ENCODE measurements at places on chromosomes 2 and 18.

DNA sequence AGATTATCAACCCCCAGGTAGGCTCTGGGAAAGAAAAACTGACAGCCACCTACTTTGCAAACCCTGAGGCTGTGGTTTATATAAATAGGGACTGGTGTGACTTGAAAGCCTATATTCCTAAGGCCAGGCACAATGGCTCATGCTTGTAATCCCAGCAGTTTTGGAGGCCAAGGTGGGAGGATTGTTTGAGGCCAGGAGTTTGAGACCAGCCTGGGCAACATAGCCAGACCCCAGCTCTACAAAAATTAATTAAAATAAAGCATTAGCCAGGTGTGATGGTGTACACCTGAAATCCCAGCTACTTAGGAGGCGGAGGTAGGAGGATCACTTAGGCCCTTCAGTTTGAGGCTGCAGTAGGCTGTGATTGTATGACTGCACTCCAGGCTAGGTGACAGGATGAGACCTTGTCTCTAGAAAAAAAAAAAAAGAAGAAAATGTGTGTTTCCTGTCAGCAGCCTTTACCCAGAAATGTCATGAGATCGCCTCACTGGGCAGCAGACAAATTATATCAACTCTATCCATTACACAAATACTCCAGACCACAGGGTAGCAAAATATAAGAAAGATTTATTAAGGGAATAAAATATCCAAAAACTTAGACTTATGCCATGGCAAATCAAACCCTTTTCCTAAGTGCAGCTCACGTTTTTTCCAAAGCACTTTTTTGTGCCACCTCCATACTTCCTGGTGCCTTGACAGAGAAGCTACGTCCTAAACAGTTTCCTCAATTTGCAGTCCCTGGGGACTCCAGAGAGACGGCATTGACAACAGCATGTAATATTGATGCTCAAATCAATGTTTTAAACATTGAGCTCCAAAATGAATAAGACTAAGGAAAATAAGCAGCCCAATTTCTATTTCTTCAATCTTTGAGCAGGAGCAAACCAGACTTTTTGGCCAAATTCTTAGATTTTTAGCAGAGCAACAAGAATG is 190.8 kb upstream of the NDUFV2 start:
- DNase-seq = no peak

DNA sequence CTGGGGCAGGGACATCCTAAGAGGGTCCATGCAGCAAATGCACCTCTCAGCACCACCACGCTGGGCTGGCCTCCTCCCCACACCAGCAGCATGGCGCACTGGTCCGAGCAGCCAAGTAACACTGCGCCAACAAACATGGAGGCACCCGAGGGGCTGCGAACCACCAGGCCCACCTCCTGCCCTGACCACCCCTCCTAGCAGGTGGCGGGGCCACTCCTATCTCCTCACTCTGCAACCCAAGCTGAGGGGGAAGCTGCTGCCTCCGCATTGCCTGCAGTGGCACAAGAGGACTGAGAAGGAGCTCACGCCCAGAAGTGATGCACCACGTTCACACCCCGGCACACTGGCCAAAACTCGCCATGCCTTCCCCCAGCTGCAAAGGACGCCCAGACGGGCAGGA is 94.4 kb downstream of the EIPR1 start:
- DNase-seq = no peak

DNA sequence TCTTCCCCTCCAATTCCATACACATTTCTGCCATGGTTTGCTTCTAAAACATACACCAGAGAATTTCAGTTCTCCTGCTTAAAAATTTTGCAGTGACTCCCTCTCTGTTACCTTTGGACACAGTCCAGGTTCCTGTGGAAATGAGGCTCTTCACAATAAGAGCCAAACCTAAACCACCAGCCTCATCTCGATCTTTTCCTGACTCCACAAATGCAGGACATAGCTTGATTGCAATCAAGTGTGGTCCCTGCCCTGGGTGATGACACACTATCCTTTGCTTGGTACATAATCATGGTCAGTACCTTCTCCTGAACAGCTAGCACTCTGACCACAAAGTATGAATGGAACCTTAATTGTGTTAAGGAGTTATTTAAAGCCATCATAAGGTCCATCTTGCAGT is 134.9 kb upstream of the CHAC2 start:
- no peak for DNase-seq

GRCh38 chr2:168323529-168324021 is 76.2 kb upstream of the STK39 start:
- no peak for DNase-seq

GRCh38 chr2:46202987-46203386 is 94.2 kb upstream of the EPAS1 start:
- DNase-seq = no peak

All from activated CD4-positive, alpha-beta T cell treated with anti-CD3 and anti-CD28 coated beads for 4 hours (primary cell).